WERI-Rb-1 (cell line): ENCODE measurements at places on chromosomes 2 and 18.

GRCh38 chr2:109342256-109342850 is 213.3 kb downstream of the SH3RF3 start:
- DNase-seq = no peak

GRCh38 chr2:103289105-103289725 is 527.4 kb downstream of the TMEM182 start:
- no peak for DNase-seq

- DNase-seq = no peak
Observed at GRCh38 chr2:46701152-46701551, 214.5 kb downstream of the MCFD2 start.

- no peak for DNase-seq
Observed at GRCh38 chr2:218975060-218975777, 9.8 kb downstream of the FEV start.

GRCh38 chr2:216149741-216150140 is 40.6 kb downstream of the XRCC5 start:
- no peak for DNase-seq

GRCh38 chr18:10525371-10525691 is 496 bp upstream of the NAPG start:
- no peak for DNase-seq

DNA sequence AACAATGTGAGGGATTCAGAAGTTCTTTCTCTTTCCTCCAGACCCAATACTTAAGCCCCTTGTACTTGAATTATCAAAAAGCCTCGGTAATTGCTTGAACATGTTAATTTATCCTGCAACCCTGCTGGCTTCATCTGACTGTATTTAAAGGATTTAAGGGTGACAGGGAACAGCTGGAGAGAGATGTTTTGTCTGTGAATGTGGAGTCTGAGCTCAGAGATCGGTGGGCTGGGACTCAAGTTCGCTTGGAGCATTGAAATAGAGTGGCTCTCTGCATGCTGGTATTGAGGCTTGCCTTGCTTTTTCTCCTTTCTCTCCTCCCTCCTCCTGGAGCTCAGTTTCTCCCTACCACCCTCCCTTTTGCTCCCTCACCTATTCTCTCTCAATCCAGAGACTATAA is 73.6 kb downstream of the BOD1L2 start:
- peak; percentile 38 for DNase-seq

GRCh38 chr2:48122166-48122565 is 215.9 kb upstream of the FBXO11 start:
- no peak for DNase-seq

DNA sequence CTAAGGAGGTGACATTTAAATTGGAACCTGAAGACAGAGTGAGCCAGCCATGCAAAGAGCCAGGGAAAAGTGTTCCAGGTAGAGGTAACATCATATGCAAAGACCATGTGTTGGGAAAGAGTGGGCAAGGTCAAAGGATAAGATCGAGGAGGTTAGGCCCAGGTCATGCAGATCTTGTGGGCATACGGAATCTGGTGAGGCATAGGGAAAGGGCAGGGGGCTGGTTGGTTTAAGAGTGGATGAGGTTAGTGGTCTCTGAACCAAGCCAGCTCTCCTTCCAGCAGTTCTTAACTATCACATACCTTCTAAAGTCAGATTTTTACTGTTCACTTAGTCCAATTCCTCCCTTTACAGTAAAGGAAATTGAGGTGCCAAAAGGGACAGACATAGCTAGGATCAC is 3.0 kb downstream of the ANKRD53 start:
- no peak for DNase-seq

DNA sequence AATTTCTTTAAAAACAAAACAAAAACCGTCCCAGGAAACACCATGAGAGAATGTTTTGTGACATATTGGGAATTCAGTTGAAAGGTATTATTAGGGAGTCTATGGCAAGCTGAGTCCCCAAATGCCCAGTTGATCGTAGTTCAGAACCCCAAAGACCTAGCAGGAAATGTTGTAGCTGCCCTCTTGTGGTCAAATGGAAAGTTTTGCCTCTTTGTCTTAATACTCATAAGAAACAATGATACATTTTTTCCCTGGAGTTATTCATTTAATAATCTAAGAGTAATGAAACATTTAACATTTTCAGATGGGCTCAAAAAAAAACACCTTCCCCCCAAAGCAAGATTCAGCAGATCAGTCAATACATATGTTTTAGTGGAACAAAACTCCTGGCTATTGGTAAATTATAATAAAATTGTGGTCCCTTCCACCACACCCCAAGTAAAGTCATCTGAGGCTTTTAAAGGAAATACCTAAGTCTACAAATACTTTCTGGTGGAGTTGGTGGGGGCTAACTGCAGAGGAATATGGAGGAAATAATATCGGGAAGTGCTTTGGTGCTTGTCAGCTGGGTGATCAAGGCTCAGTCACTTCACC is 37.8 kb upstream of the EFEMP1 start:
- DNase-seq = peak; percentile 18

DNA sequence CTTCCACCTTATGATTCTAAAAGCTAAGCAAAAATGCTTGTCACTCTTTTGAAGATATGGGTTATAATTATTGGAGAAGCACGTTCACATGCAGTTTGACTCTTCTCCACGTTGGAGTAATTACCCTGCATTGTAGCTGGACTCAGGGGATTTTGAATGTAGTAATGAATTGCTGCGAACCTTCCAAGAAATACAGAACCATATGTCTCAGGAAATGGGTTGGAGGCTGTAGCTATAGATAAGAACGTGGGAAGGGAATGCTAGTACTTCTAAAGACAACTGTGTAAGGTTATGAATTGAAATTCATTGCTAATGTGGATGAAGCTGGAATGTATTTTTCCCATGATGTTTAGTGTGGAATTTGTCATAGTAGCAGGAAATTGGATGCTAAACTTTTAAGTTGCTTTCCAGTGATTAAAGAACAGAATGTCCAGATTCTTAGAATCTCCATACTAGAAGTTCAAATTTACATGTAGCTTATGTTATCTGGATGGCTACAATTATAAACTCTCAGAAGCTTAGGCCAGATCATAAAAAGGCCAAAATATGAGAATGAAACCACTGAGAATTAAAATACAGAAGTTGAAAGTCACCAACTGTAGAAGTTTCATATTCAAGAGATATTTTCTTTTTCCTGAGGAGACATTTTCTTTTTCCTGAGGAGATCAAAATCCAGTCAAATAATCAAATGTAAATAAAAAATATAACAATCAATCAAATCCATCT is 27.3 kb upstream of the SPOPL start:
- DNase-seq = no peak

DNA sequence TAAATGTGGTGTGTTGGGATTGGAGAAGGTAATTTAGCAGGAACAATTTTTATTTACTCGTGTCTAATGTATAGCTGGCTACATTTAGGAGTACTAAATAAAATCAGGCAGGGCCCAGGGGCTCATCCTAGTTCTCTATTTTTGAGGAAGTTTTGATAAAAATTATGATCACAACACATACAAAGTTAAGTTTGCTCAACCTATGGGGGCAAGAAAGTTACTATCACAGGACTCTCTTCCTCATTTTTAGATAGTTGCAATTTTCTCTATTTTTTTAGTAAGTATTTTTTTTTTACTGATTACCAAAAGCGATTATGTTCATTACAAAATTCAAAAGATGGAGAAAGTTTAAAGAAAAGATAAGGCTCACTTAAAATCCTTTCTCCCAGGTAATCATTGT is 60.0 kb upstream of the RPE start:
- no peak for DNase-seq

- DNase-seq = no peak
Observed at GRCh38 chr2:43406651-43407279, 180.4 kb upstream of the ZFP36L2 start.

DNA sequence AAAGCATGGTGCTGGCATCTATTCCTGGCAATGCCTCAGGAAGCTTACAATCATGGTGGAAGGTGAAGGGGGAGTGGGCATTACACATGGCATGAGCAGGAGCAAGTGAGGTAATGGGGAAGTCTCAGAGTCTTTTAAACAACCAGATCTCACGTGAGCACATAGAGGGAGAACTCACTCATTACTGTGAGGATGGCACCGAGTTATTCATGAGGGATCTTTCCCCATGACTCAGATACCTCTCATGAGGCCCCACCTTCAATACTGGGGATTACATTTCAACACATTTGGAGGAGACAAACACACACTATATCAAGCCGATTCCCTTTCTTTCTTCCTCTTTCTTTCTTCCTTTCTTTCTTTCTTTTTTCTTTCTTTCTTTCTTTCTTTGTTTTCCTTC is 47.9 kb upstream of the FANCL start:
- DNase-seq = no peak

DNA sequence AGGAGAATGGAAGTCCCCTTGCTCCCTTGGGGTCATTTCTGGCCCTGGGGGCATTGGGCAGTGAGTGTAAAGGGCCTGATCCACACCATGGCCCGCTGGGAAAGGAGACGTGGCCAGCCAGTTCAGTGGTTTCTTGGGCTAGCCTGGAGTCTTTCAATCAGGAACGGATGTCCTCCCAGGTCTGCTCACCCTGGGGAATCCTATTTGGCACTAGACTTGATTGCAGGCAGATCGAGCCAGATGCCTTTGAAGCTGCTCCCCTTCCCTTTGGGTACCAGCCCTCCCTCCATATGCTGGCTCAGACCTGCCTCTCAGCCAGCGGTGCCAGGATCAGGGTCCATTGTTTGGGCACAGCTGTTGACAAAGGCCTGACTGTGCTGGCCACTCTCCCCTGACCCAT is 11.0 kb downstream of the FBLN7 start:
- no peak for DNase-seq

GRCh38 chr2:220162320-220162719 is 534.9 kb downstream of the SLC4A3 start:
- DNase-seq = no peak

- DNase-seq = no peak
Observed at GRCh38 chr2:44707945-44708660, 233.4 kb upstream of the SIX3 start.

- no peak for DNase-seq
Observed at GRCh38 chr2:189165656-189166380, 13.7 kb downstream of the COL5A2 start.

GRCh38 chr18:24734058-24734457 is 273.6 kb downstream of the HRH4 start:
- peak; percentile 64 for DNase-seq
